ENCODE measurements at places on chromosomes 16 and 17.

GRCh38 chr17:46883871-46884520 lies 32.6 kb downstream of the WNT9B start:
- no peak for DNase-seq

GRCh38 chr17:80103449-80104085 lies 2.2 kb downstream of the GAA start:
- no peak for DNase-seq

GRCh38 chr17:45792437-45792836 lies 8.3 kb downstream of the CRHR1 start:
- no peak for DNase-seq

GRCh38 chr17:46191322-46192188 lies 1.7 kb downstream of the KANSL1 start:
- peak; percentile 52 for DNase-seq

DNA sequence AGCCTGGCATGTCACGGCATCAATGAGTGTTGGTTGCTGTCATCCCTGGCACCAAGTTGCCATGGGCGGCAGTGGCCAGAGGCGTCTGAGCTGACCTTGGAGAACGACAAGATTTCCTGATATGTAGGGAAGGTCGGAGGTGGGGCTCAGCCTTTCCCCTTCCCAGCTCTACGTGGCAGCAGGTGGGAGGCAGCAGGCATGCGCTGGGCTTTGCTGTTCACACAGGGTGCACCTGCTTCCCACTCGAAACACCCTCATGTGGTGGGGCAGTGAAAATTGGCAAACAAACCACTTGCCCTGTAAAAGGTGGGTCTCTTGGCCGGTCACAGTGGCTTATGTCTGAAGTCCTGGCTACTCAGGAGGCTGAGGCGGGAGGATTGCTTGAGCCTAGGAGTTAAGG lies 12.3 kb upstream of the TFAP4 start:
- no peak for DNase-seq

DNA sequence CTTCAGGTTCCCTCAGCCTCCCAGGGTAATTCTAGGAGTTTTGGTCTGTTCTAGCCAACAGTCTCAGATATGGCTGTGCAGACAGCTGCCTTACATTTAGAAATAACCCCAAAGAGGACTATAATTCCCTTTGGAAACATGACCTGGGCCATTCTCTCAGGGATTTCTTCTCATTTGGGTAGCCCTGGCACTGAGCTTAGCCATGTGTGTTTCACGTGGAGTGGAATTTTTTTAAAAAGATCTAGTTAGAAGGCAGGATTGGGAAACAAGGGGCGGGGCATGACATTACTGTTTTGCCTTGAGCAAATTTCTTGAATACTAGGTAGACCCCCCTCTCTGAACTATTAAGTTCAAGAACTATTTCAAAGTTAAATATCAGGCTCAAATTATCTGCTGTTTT lies 29.6 kb upstream of the MRC2 start:
- no peak for DNase-seq

DNA sequence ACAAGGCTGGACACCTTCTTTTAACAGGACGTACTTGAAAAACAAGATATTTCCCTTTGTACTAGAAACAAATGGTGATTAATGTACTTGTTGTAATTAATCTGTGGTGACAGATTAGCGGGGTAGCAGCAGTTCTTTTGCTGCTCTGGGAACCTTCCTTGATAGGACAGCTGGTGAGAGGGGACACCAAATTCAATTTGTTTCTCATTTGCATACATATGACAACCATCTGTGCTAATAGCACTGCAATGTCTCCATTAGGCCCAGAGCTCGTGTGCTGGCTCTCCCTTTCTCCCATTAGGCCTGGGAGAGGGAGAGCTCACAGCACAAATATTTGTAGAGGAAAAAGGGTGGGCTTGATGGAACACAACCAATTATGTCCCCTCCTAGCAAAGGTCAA lies 221.0 kb upstream of the HS3ST3A1 start:
- no peak for DNase-seq

DNA sequence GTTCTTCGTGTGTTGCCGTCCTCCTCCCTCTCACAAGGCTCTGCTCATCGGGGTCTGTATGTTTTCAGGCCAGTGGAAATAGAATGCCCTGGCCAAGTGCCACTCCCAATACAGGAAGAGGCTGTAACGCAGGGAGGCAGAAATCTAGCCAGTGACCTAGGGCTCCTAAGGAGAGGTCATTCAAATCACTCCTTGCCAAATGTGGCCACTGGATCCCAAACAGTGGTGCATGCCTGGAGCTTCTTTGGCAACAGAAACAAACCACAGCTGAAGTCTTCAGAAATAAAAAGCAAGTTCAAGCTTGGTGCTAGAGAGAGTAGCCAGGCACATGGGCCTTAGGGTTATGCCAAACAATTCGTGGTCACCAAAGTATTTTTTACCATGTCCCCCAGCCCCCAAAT lies 66.1 kb downstream of the SMG6 start:
- DNase-seq: no peak

DNA sequence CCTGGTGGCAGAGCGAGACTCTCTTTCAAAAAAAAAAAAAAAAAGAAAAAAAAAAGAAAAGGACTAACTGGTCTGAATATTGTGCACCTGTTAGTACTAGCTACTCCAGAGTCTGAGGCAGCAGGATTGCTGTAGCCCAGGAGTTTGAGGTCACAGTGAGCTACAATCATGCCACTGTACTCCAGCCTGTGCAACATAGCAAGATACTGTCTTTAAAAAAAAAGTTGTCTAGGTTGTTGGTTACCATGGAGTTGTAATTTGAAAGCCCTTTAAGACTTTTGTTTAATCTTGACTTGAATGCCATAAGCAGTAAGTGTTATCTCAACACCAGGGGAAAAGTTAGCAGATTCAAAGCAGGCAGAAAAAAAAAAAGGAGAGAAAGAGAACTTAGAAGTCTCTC lies 10.9 kb upstream of the C16orf54 start:
- no peak for DNase-seq

DNA sequence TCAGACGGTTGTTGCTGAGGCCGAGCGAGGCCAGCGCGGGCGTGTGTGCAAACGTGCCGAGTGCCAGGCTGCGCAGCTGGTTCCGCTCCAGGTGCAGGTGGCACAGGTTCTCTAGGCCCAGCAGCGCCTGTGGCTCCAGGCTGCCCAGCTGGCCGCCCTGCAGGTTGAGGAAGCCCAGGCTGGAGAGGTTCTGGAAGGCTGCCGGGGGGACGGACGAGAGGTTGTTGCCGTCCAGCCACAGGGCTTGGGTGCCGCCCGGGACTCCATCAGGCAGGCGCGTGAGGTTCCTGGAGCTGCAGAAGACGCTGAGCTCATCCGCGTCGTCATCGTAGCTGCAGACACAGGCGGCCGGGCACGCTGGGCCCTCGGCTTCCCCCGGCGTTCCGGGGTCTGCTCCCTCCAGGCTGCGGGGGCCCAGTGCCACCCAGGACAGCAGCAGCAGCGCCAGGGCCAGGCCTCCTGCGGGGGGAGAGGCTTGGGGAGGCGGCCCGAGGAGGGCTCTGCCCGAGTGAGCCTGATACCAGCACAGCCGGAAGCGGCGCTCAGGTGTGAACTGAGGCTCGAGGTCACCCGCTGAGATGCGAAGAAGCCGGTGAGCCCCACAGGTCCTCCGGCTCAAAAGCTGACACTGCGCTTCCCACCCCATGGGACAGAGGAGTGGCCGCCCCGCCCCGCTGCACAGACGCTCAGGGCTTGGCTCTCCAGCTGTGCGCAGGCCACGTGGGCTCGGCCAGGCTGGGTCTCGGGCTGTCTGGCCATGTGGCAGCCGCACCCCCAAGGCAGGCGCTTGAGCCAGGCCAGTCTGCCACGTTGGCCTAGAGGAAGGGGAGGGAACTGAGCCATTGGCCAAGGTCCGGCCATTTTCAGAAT lies 1.3 kb downstream of the IGFALS start:
- DNase-seq: no peak

GRCh38 chr16:50151756-50152155 lies 1.4 kb upstream of the TENT4B start:
- no peak for DNase-seq

GRCh38 chr17:43877451-43878155 lies 29.7 kb downstream of the MPP2 start:
- DNase-seq: no peak

- DNase-seq: no peak
These were observed 14.8 kb downstream of the MYOCD start for GRCh38 chr17:12680407-12680897.

DNA sequence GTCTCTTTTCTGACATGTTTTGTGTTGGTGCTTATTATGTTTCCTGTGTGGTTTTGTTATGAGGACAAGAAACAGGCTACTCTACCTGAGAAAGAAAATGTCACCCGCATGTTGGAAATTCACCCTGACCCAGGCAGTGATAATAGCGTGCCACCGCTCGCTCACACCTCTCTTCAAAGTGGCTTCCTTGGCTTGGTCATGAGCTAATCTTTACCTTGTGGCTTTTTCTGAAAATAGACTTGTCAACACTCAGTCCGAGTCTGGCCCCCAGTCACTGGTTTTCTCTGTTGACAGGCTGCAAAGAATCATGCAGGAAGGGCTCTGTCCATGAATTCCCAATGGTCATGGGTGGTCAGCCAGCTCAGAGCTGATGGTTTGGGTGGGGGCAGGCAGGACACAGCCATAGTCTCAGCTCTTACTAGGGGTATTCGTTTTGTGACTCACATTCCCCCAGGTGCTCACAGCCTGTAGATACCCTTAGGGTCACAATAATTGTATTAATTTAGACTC lies 121.3 kb upstream of the CACNG5 start:
- peak; percentile 57 for DNase-seq

DNA sequence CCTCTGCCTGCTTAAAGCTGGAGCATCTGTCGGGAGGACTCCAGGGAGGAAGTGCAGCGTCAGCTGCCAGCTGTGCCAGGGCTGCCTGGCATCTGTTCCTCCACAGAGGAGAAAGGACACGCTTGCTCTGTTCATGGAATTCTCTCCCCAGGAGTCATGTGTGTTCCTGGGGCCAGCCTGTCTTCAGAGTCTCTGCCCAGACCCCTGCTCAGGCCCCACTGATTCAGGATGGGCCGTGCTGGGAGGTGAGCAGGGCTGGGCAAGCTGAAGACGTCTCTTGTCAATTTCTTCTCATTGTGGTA lies 24.2 kb downstream of the CRISPLD2 start:
- DNase-seq: no peak

DNA sequence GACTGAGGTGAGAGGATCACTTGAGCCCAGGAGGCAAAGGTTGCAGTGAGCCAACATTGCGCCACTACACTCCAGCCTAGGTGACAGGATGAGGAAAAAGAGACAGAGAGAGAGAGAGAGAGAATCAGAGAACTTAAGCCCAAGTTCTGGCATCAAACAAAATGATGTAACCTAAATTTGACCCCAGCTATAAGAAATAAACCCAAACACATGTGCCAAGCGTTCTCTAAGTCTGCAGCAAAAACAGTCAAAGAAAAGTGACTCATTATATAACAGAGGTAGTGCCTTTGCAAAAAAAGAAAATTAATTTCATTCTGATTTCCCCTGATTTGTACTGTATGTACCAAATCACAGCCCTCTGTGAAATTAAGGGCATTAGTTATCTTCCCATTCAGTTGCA lies 89.5 kb downstream of the CDH11 start:
- no peak for DNase-seq

GRCh38 chr17:40936437-40936971 lies 942 bp downstream of the KRT23 start:
- DNase-seq: no peak

DNA sequence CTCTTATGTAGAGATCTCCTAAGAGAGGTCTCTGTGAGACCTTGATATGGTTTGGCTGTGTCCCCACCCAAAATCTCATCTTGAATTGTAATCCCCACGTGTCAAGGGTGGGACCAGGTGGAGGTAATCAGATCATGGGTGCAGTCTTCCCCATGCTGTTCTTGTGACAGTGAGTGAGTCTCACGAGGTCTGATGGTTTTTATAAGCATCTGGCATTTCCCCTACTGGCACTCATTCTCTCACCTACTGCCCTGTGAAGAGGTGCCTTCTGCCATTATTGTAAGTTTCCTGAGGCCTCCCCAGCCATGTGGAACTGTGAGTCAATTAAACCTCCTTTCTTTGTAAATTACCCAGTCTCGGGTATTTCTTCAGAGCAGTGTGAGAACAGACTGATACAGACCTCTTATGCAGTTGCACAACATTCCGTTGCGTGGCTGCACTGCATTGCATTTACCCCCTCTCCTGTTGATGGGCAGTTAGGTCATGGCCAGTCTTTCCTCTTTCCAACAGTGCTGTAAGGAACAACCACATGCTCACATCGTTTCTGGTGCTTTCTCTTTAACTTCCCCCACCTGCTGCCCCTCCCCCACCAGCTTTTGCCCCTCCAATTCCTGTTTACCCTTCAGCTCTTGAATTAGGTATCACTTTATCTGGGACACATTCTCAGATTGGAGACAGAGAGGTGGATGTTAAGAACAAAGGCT lies 43.6 kb upstream of the MED9 start:
- no peak for DNase-seq

DNA sequence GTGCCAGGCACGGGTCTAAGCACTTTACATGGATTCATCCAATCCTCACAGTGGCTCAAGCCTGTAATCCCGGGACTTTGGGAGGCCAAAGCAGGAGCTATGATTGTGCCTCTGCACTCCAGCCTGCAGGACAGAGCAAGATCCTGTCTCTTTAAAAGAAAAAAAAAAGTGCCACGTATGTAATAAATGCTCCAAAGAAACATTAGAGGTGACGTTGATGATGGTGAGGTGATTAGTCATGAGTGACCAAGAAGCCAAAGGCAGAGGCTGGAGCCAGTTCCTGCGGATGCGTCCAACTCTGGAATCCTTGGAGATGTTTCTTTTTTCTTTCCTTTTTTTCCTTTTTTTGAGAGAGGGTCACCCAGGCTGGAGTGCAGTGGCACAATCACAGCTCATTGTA lies 59.4 kb upstream of the SIAH1 start:
- no peak for DNase-seq

DNA sequence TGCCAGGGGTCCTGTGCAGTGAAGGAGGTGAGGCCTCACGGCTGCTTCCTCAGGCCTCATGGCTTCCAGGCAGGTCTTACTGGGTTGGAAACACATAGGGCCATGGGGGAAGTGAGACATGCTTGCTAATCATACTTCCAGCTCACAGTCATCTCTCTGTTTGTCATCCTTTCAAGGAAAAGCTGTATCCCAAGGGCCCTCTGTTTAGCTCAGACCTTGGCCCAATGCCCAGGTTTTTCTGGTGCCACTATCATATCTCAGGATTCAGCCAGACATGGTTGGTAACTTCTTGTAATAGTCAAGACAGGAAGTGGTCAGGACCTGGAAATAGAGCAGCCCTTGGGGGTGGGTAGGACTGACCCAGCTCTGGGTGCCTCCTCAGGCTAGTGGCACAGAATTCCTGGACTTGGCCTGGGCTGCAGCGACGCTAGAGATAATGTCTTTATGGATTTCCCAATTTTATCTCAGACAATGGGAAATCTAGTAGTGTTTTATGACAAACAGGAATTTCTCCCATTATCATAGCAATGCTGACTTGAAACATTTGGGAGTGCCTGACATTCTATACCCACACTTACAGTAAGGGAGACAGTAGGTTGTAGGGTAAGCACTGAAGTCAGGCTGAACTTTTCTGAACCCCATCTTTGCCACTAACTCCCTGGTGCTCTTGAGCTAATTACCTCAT lies 13.5 kb upstream of the ITGB3 start:
- no peak for DNase-seq

GRCh38 chr16:87161822-87162676 lies 155.1 kb downstream of the C16orf95 start:
- DNase-seq: peak; percentile 41

- peak; percentile 99 for DNase-seq
These were observed 3.9 kb downstream of the SEPTIN1 start for GRCh38 chr16:30378236-30379157.
